ENCODE measurements at places on chromosomes 3 and 15. TPM values are rescaled to one million over a fixed set of nuclear protein-coding genes. Genes with fewer than 3 reads are reported as not detected.

- DNase-seq, result no peak
Measured at GRCh38 chr3:42092006-42092405, 849 bp downstream of the TRAK1 start.

Gene C3orf85
- 174 TPM for total RNA-seq

GRCh38 chr15:22902578-22902977 lies 64.1 kb downstream of the NIPA2 start:
- no peak for DNase-seq

Gene A4GNT
- total RNA-seq, result not detected

- no peak for DNase-seq
Measured at GRCh38 chr3:24336101-24336500, 158.5 kb downstream of the THRB start.

DNA sequence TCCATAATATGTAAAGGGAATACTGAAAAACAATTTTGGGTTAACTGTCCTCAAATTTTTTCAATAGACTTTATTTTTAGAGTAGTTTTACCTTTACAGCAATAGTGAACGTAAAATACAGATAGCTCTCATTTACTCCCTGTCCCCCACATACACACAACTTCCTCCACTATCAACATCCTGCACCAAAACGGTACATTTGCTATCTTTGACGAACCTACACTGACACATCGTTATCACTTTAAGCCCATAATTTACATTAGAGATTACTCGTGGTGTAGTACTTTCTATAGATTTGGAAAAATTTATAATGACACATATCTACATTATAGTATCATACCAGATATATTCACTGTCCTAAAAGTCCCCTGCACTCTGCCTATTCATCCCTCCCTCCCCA lies 16.9 kb upstream of the P2RY1 start:
- DNase-seq, result no peak

DNA sequence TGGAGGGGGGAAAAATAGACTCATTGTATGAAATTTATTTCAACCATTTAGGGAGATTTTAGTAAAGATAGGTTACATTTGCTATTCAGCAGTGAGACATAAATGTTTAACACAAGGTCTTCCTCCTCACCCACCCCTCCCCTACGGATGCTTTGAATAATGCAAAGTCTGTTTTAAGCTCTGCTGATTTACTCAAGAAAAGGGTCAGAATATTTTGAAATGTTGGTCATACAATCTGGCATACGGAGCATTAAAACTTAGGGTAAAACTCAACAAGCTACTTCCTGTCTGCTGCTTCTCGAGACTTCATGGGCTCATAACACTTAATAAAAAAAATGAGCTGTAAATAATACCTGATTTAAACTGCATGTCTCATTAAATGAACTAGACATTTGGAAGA lies 156.3 kb downstream of the WNT5A start:
- DNase-seq, result no peak
